ENCODE measurements at places on chromosomes 1 and 21. TPM values are rescaled to one million over a fixed set of nuclear protein-coding genes. Genes with fewer than 3 reads are reported as not detected.

- DNase-seq = no peak
Measured at GRCh38 chr1:165228676-165229075, 127.8 kb downstream of the LMX1A start.

The ZNF593 gene
- 43.2 TPM for total RNA-seq

The FAM163A gene
- 0.16 TPM for total RNA-seq

The TMEM240 gene
- total RNA-seq = 2.9 TPM

GRCh38 chr1:188170411-188170810 lies 1341.7 kb downstream of the PLA2G4A start:
- DNase-seq = no peak

GRCh38 chr21:42796327-42797062 lies 82.8 kb downstream of the WDR4 start:
- no peak for DNase-seq

- DNase-seq = no peak
Measured at GRCh38 chr1:190658907-190659306, 181.2 kb upstream of the BRINP3 start.

GRCh38 chr1:170853867-170854266 lies 81.5 kb upstream of the MROH9 start:
- DNase-seq = no peak

The HSPA6 gene
- 2.9 TPM for total RNA-seq

DNA sequence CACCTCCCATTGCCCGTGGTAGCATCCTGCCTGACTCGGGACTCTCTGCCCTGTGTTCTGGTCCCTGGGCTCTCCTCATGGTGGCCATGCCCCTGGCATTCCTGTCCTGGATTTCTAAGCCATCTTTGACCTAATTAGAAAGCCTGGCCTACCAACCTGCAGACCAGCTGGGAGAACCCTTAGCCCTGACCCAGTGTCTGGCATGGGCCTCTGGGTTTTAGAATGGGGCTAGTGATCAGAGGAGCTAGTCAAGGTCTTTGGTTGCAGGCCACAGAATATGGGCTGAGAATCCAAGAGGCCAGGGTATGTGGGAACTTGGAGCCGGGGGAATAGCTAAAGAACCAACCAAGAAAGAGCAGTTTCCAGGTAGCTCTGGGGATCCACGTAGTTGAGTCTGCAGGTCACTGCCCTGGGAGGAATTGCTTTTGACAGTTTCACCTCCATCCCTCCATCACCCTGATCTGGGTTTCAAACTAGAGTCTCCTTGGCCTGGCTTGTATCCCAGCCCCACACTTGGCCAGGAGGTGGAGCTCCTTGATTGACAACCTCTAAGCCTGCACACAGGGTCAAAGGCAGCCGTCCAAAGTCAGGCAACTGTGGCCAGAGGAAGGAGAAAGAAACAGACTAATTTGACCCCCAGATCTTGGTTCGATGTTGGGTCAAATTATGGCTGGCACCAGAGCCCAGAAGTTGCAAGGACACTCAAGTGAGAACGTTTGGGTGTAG lies 54.7 kb upstream of the ABCG1 start:
- peak; percentile 53 for DNase-seq

DNA sequence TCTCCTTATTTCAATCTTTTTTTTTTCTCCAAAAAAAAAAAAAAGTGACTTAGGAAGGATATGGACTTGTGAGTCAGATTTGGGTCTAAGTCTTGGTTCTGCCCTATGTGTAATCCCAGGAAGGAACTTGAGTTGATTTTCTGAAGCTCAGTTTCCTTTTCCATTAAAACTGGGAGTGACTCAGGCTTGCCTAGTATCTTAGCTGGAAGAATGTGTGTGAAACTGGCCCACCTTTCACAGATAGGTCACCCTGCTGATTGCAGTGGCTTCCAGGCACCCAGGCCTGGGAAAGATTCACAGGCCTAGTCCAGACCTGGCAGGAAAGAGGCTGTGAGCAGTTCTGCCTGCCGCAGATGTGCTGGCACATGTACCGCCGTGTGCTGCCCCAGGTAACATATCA lies 218.3 kb upstream of the HOOK1 start:
- DNase-seq = no peak

GRCh38 chr21:19049567-19049966 lies 646.0 kb upstream of the TMPRSS15 start:
- DNase-seq = no peak
